GOT3 (cell line): ENCODE measurements at places on chromosomes 1 and 21.

GRCh38 chr1:178238722-178239510, 145.0 kb downstream of the RASAL2 start:
- no peak for DNase-seq

GRCh38 chr1:68103011-68103545, 52.7 kb upstream of the DIRAS3 start:
- no peak for DNase-seq

GRCh38 chr21:40422896-40423635, 423.9 kb downstream of the DSCAM start:
- DNase-seq: no peak

GRCh38 chr1:193753038-193753756, 566.8 kb upstream of the B3GALT2 start:
- DNase-seq: no peak

- no peak for DNase-seq
Measured at GRCh38 chr1:119659628-119660027, 11.6 kb upstream of the ZNF697 start.

DNA sequence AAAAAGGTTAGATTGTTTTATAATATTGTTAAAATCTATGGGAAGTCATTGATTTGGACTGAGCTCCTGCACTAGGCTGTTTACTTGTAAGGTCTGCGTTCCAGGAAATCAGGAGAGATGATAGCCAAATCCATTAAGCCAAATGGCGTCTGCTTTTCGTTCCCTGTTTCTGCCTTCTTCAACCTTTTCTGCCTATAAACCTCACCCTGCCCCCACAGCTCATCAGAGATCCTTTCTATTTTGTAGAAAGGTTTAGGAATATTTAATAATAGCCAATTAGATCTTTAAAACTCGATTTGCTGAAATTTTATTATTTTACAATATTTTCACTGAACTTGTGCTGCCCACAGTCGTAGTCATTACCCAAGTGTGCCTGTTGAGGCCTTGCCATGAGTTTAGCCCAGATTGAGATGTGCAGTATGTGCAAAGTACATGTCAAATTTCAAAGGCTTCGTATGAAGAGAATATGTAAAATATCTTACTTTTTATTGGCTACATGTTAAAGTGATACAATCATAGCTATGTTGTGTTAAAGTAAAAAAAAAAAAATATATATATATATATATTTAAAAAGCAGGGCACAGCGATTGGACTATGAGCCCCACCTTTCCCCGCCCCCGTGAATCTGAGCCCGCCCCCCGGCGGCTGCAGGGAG, 444 bp upstream of the IARS2 start:
- DNase-seq: no peak

- DNase-seq: no peak
Measured at GRCh38 chr1:110718452-110718851, 43.7 kb upstream of the KCNA3 start.

DNA sequence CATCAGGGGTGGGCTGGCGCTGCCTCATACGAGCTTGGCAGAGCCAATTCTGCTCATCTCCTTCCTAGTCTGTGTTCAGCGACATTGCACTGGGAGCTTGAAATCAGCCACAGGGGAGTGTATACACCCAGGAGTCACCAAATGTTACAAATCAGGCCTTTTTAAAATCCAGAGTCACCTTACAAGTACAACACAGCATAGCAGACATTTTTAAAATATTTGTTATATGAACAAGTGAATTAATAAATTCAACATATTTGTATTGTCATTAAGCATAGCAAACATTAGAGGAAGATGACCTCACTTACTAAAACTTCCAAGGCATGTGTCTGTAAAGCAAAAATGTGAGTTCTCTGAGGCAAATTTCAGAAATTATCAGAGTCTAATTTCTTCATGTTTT, 210.0 kb downstream of the HLX start:
- DNase-seq: no peak

GRCh38 chr1:219362702-219363101, 189.0 kb downstream of the LYPLAL1 start:
- DNase-seq: no peak

DNA sequence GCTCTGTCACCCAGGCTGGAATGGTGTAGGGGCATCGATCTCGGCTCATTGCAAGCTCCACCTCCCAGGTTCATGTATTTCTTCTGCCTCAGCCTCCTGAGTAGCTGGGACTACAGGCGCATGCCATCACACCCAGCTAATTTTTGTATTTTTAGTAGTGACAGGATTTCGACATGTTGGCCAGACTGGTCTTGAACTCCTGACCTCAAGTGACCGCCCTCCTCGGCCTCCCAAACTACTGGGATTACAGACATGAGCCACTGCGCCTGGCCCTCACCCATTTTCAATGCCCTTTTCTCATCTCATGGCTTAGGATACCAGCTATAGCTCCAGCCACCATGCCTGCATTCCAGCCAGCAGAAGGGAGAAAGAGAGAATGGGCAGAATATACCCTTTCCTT, 12.9 kb upstream of the SOX13 start:
- DNase-seq: no peak

GRCh38 chr1:44262816-44263567, 49.7 kb downstream of the DMAP1 start:
- DNase-seq: no peak

DNA sequence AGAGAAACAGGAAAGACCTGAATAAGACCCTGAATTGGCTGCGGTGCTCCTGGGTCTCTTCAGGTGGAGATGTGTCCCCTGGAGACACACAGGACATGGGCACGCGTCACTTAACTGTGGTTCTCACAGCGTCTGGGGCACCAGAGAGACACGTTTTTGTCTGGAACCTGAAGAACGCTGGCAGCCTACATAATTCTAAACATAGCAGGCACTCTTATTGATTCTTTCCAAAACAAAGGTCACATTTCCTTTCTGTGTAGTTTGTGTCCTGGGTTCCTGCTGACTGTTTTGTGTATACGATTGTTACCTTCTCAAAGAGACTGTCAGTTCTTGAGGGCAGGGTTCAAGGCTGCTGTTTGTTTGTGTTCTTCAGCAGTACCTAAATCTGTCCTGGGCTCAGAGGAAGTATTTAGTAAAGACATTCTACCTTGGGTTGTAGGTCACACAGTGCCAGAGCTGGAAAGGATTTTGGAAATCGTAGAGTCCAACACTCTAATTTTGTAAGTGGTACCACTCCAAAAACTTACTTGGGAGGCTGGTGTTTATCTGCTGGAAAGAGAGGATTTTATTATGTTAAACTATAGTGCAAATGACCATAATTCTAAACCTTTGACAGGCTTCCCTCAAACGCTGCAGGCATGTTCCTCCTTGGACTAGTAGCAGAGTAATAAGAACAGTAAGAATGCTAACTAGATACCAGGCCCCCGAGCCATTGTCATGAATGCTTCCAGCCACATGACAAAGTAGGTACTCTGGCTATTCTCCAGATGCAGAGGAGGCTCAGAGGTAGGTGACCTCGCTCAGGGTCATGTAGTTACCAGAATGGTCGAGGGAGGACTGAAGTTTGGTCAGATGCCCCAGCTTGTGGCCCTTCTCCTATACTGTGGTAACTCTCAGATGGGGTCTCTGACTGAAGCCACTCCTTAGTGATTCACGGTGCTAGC, 164.3 kb downstream of the DHRS3 start:
- DNase-seq: no peak

- DNase-seq: no peak
Measured at GRCh38 chr1:204544321-204544720, 28.1 kb downstream of the MDM4 start.

DNA sequence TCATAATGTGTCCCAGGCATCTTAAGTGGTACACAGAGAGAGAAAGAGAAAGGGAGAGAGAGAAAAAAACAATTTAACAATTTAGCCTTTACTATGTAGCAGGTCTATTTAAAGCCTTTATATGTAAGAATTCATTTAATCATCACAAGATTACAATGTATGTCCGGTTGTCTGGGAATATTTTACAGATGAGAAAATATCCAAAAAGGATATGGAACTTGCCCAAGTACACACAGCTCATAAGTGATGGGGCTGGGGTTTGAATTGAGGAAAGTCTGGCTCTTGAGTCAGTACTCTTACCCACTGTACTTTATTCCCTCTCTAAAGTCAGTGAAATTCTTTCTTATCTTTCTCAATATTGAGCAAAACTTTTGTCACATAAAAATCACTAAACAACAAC, 104.6 kb downstream of the LYPLAL1 start:
- no peak for DNase-seq

- no peak for DNase-seq
Measured at GRCh38 chr1:225972344-225973152, 26.6 kb downstream of the SDE2 start.

DNA sequence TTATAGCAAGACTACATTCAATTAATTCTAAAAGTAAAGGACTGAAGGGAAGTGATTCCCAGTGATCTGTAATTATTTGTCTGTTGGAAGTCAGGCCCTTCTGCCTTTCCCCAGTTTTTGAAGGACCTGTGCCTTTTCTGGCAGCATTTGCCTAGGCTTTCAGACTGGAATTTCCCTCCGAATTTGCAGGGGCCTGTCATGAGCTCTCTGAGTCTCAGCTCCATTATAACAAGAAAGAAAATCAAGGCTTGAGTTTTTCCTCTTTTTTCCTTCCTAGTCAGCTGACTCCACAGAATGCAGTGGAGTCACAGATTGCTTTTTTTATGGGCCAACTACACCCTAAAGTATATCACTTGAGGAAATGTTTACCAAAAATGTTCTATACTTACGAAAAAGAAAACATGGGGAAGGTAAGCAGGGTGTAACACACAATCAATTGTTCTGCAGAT, 1.1 kb downstream of the NR5A2 start:
- no peak for DNase-seq

- DNase-seq: peak; percentile 88
Measured at GRCh38 chr1:24018611-24019580, 38.8 kb upstream of the SRSF10 start.

- no peak for DNase-seq
Measured at GRCh38 chr1:183002797-183003196, 20.4 kb upstream of the LAMC1 start.

DNA sequence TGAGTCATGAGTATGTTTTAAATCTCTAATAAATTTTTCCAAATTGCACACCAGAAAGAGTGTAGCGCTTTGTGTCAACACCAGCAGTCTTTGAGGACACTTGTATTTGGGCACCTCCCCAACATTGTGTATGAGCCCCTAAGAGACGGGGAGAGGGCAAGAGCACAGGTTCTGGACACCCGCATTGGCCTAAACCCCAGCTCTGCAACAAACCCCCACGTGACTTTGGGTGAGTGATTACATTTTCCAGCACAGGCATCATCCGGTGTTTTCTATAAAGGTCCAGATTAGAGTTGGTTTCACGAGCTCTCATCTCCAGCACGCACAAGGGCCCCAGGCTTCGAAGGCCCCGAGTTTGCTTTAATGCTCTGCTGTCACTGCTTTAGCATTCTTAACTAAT, 66.3 kb upstream of the SLC45A1 start:
- DNase-seq: no peak

DNA sequence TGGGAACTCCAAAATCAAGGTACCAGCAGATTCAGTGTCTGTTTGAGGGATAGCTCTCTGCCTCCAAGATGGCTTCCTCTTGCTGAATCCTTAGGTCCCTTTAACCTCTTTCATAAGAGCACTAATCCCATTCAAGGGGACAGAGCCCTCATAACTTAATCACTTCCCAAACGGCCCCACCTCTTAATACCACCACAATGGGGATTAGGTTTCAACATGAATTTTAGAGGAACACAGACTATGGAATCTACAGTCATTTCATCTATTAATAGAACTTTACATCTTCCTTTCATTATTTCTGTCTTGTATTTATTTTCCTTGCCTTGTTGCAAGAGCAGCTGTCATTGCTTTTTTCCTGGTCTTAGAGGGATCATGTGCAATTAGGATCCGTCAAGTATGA, 30.3 kb downstream of the HOOK1 start:
- DNase-seq: no peak

DNA sequence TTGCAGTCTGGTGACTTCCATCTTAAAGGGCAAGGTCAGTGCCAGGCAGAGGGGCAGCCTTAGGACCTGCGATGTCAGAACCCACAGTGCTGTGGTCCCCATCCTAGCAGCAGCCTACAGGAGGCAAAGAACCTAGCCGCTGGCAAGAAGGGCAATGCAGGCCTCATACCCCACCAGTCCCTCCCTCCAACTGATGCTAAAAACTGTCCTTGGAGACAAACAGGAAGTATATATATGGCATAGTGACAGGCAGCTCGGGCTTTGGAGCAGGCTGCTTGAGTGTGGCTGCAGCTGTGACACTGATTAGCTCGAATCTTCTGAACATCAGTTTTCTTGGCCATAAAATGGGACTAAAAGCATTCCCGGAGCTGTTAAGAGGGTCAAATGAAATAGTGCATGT, 156.0 kb upstream of the VAMP3 start:
- DNase-seq: no peak

DNA sequence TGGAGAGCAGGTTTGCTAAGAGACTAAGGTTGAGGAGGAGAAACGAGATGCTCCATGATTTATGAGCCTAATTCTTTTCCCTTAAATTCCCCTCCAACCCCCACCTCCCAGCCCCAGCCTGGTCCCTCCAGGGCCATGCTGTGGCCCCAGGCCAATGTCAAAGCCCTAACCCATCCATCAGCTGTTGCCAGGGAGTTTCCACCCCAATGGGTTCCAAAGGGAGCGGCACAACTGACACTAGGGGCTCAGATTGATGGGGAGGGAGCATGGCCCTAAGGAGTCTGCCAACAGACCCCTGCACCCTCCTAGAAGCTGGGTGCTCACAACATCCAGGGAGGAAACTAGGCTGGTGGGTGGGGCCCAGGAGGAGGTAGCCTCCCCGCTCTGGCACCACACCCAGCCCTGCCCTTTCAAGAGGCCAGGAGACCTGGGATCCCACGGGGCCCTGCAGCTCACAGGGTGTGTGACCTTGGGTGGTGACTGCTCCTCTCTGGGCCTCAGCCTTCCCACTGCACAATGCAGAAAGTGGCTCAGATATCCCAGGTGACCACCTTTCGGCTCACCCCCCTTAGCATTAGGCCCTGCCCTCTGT, 12.9 kb downstream of the AHDC1 start:
- no peak for DNase-seq

GRCh38 chr1:228445843-228446650, 29.4 kb upstream of the TRIM17 start:
- no peak for DNase-seq

DNA sequence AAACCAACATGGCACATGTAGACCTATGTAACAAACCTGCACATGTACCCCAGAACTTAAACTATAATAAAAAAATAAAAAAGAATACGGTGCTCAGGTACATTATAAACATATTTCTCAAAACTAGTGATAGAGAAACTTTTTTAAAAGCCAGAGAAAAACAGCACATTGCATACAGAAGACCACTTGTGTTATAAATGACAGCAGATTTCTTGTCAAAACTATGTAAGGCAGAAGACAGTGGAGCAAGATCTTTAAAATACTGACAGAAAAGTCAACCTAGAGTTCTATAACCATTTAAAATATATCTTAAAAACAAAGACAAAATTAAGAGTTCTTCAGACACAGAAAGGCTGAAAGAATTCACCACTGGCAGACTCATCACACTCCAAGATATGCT, 144.7 kb downstream of the NEGR1 start:
- DNase-seq: no peak
